ENCODE measurements at places on chromosomes 2 and 18.
A peak's percentile ranks its signal among the peaks of the same experiment; 100 is the strongest.

- peak; percentile 29 for DNase-seq
Observed at GRCh38 chr2:238922435-238922834, 74.5 kb downstream of the TWIST2 start.

DNA sequence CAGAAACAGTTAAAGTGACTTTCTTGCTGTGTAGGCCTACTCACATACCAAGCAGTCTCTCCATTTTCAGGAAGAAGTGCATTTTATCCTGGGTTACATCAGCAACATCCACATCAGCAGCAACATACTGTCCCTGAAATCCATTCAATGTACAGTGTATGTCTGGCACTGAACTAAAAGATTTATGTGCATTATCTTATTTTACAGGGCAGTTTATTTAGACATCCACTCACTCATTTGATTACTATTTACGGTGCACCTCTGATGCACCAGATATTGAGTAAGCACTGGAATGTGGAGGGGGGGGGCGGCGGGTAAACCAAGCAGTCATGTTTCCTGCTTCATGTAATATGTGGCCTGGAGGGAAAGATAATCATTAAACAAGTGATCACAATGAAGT, 1128.2 kb downstream of the BCL11A start:
- DNase-seq: no peak

GRCh38 chr2:65427532-65427931, 4.9 kb downstream of the SPRED2 start:
- DNase-seq: no peak

- DNase-seq: no peak
Observed at GRCh38 chr2:239055756-239056493, 208.0 kb downstream of the TWIST2 start.

DNA sequence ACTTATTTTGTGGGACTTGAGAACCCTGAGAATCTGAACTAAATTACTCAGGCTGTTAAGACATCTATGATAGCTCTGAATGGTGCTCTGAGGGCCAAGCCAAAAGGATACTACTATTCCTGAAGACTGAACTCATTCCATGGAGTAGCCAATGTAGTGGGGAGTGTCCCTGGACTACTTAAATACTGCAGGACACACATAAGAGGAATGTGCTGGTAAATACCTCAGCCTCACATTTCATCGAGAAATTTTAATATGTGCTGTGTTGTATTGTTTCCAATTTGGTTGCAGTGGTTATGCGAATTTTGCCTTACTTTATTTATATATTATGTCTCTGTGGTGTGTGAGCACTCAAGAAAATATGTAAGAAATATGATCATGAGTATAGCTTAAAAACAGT, 264.4 kb upstream of the FIGN start:
- DNase-seq: no peak

DNA sequence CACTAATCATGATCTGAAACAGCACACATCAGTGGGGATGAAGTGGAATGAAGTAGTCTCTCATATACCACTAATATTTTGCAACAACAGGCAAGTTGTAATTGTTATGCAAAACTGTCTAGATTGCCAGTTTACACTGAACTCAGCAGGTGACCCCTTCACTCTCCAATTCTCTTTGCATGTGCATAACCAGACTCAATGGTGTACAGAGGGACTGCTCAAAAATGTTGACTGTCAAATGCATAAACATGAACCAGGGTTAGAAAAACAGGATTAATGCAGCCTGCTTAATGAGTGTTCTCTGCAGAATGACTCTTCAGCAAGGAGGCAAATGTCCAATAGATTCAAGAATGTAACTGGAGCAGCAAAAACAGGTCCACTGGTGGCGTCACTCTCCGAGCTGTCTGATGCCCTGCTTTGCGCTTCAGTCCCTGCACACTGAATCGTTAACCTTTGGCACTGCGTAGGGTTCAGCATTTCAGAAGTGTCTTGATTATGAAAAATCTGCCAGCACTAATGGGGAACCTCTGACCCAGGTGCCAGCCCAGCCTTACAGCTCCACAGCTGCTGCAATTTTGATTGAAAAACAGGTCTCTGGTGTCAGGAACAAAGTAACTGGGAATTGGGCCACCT, 209.3 kb downstream of the TDRD15 start:
- no peak for DNase-seq

DNA sequence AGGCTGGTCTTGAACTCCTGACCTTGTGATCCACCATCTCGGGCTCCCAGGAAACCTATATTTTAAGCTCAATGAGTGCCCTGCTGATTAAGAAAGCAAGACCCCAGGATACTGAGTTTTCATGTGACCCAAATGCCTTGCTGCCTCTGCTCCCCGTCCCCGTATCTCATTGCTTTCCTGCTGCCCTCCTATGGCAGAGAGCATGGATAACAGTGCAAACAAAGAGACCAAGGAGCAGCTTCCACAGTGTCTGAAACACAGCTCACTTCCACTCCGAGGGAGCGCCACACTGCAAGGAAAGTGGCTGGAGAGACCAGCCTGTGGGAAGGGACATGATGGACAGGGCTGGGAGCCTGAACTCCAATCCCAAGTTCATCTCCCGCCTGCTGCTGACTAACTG, 246.8 kb downstream of the TMEM182 start:
- no peak for DNase-seq

GRCh38 chr2:178241844-178242551, 47.7 kb downstream of the OSBPL6 start:
- DNase-seq: peak; percentile 86
